Activated CD8-positive, alpha-beta T cell treated with anti-CD3 and anti-CD28 coated beads for 36 hours (primary cell): ENCODE measurements at places on chromosomes 16 and 17. TPM values are rescaled to one million over a fixed set of nuclear protein-coding genes. Genes with fewer than 3 reads are reported as not detected.

Gene AANAT
- total RNA-seq, result 0.34 TPM

GRCh38 chr17:73498176-73498575 is 146.1 kb downstream of the SDK2 start:
- no peak for DNase-seq

- peak; percentile 38 for DNase-seq
Observed at GRCh38 chr17:31433091-31433790, 41.8 kb downstream of the RAB11FIP4 start.

DNA sequence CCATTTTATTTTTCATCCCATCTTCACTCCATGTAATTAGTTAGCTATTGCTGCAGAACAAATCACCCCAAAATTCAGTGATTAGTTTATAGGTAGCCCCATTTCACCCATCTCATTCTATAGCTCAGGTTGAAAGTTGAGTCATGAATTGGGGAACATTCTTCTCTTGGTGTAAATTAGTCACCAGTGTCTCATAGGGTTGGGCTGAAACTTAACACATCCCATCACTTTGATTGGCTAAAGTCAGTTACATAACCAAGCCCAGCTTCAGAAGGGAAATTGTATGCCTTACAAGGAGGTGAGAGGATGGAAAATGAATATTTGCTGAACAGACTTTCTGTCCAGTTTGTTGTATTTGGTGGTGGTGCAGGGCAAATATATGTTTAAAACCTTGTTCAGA is 477.5 kb downstream of the WWOX start:
- DNase-seq, result no peak

DNA sequence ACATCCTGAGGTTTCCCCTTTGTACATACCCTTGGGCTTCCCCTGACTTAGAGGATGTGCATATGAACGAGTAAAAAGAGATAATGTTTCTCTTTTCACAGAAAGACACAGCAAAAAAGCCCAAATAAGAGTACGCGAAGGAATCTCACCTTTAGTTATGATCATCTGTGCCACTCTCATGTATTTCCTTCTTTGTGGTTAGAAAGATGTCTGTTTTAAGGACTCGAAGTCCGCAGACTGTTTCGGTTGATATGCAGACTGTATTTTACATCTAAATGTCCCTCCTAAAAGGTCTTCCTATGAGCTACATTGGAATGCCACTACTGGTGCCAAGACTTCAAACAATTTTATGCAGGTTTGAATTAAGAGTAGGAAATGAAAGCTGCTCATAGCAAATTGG is 102.3 kb upstream of the GOT2 start:
- DNase-seq, result no peak

DNA sequence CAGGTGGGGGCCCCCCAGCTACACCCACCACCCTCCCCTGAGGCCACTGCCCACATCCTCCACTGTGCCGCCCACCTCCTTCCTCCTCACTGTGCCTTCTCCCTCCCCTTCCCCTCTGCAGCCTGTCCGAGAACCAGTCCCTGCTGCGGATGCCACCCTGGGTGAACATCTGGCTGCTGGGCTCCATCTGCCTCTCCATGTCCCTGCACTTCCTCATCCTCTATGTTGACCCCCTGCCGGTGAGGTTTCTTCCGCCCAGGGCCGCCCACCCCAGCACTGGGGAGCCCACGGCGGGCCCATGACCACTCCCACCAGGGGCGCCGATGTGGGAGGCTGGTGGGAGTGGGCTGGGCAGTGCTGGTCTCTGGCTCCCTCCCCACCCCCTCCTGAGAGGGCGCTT is 22.1 kb downstream of the RABEP2 start:
- no peak for DNase-seq

GRCh38 chr16:9610727-9611126 is 519.3 kb downstream of the HAPSTR1 start:
- no peak for DNase-seq

Gene GRB7
- 1.2 TPM for total RNA-seq

GRCh38 chr17:76535788-76536510 is 1.6 kb downstream of the CYGB start:
- DNase-seq, result no peak

DNA sequence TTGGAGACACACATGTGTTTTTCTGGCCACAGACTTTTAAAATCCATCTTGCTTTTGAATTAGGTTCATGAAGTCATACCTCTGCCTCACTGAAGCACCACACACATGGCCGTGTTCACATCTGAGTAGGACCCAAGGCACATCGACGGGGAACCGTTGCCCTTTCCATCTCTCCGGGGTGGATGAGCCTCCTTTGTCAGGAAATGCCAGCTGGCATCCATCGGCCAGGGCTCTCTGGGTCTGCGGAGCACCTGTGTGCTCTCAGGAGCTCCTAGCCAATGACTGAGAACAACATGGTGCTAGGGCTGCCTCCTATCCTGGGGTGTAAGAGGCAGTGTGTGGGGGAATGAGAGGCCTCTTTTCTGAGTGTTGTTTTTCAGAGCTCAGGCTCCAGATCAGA is 24.5 kb upstream of the NKD1 start:
- DNase-seq, result no peak

Gene NT5M
- total RNA-seq, result 9.4 TPM

GRCh38 chr17:2911035-2911754 is 115.0 kb downstream of the RAP1GAP2 start:
- no peak for DNase-seq

GRCh38 chr17:45924332-45924820 is 30.0 kb downstream of the MAPT start:
- no peak for DNase-seq

- DNase-seq, result no peak
Observed at GRCh38 chr17:76742958-76743357, 5.0 kb downstream of the MFSD11 start.

DNA sequence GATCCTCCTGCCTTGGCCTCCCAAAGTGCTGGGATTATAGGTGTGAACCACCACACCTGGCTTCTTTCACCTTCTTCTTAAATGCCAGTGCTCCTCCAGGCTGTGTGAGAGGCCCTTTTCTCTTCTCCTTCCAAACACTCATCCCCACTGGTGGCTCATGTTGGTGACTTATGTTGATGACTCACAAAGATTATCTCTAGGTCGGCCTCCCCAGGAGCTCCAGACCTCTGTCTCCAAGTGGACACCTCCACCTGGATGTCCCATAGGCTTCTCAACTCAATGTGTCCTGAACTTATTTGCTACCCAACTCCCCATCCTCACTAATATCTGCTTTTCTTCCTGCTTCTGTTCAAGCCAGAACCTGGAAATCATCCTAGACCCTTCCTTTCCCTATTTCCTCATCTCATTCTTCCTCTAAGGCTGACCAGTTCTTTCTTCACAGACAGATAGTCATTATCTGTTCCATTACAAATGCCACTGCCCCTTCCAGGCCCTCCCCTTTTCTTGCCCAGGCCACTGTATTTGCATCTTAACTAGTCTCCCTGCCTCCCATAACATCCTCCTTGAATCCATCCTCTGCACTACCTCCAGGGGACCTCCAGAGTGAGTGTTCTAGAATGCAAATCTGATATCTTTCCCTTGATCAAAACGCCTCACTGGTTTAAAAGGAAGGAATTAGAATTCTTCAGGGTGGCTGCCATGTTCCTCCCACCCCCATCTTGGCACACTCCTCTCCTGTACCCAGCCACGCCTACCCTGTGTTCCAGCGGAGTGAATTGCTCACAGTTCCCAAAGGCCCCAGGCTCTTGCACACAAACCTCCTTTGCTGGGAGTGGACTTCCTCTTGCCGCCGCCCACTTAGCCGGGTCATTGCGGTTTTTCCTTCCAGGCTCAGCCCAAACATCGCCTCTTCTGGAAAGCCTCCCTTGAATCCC is 34.8 kb upstream of the FBXO47 start:
- DNase-seq, result no peak
